CD4-positive, alpha-beta T cell treated with Interleukin-6 for 4 hours (primary cell): ENCODE measurements at places on chromosomes 7 and 10.

GRCh38 chr7:85341973-85342372 is 155.1 kb upstream of the SEMA3D start:
- DNase-seq, result no peak

DNA sequence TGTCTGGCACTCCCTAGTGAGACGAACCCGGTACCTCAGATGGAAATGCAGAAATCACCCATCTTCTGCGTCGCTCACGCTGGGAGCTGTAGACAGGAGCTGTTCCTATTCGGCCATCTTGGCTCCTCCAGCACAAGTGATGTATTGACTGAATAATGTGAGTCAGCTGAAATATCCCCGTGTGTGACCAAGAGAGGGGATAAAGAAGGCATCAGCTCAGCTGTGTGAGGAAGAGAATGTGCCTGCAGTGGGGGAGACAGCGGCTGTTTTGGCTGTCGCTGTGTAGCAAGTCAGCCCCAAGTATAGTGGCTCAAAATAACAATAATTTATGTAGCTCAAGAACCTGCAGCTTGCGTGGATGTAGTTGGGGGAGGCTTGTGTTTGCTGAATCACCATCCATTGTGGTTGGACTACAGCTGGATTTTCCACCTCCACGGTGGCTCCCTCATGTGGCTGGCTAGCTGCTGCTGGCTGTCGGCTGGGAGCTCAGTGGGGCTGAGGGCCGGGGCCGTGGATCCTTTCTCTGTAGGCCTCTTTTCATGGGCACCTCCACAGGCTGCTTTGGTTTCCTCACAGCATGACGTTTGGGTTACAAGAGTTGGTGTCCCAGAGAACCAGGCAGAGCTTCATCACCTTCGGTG is 434.5 kb downstream of the CCSER2 start:
- DNase-seq, result no peak

DNA sequence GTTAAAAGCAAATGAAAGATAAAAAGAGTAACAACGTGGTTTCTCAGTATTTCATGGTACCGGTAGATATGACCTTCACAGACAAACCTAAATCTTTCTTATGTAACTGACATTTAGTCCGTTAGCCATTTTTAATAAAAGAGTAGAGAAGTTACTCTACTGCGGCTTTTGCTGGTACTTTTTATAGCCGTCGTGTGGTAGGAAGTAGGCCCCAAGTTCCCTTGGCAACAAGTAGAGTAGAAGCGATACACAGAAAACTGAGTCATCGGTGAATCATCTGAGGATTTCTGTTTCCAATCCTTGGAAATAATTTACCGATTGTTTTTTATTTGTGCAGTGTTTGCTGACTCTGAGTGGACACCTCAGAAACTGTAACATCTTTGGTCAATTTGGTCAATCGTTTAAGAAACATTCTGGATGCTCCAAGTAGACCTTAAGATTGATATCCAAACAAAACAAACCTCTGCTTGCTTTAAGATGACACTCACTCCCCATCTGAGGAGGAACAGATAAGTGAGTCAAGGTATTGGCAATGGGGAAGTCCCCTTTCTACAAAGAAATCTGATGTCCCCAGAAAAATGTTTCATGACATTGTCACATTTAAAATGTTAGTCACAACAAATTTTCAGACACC is 63.9 kb upstream of the AHR start:
- DNase-seq, result peak; percentile 67

- DNase-seq, result no peak
Observed at GRCh38 chr10:44994752-44995530, 5.8 kb upstream of the ZNF22 start.

- no peak for DNase-seq
Observed at GRCh38 chr10:3932597-3933375, 147.8 kb upstream of the KLF6 start.

DNA sequence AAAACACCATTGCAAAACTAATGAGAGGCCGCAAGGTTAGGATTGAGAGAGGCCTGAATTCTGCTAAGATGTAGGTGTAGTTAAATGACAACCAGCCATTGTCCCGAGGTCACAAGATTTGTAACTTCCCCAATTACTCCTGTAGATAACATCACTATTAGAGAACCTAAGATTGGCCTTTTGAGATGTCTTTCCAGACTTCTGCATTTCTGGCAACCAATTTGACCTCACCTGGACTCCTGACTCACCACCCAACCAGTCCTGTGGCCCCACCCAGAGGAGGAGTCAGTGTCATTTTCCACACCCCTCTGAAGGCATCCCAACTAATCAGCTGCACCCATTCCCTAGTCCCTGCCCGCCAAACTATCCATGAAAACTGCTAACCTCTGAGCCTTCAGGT is 115.7 kb downstream of the PRKAG2 start:
- DNase-seq, result no peak

DNA sequence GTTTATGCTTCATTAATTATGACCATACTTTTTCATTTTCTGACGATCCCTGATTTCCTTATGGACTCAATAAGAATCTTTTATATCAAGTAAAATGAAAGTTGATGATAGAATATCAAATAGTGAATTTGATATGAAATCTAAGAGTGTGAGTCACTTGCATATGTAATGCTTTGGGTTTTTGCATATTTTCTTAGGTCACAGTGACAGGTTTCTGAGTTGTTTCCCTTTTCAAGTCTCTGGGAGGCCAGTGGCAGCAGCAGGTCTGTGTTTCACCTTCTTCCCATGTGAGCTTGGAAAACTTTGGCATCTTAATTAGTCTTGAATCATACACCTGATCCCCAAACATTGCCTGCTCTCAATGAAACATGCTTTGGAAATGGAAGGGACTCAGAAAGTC is 34.7 kb upstream of the GJD4 start:
- no peak for DNase-seq

DNA sequence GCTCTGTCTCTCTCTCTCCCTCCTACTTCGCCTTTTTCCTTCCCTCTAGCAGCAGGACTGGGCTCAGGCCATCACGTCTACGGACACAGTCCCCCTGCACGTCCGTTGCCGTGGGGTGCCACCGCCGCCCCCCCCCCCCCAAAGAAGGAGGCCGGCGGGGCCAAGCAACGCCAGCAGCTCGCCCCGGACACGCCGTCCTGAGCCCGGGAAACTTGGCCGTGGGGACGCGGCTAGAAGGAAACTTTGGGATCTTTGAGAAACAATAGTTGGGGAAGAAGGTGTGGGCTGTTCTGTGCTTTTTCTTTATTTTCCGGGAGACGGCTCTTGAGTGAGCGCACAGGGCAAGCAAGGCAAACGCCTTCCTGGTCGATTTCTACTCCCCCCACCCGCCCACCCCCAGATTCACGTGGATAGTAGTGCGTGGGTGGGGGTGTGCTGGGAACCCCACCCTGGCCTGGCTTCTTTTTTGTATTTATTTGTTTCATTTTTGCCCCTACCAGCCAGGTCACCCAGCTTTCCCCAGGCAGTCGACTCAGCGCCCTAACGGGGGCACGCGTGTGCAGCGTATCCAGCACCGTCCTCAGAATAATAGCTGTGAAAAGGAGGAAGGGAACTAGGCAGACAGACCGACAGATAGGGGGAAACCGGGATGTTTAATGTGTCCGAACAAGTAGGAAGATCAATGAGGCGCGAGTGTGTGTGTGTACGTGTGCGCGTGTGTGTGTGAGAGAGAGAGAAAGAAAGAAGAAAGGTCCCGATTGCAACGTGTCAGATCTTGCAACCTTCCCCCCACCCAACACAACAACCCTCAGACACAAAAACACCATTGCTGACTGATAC is 1.4 kb downstream of the MXI1 start:
- DNase-seq, result peak; percentile 60

DNA sequence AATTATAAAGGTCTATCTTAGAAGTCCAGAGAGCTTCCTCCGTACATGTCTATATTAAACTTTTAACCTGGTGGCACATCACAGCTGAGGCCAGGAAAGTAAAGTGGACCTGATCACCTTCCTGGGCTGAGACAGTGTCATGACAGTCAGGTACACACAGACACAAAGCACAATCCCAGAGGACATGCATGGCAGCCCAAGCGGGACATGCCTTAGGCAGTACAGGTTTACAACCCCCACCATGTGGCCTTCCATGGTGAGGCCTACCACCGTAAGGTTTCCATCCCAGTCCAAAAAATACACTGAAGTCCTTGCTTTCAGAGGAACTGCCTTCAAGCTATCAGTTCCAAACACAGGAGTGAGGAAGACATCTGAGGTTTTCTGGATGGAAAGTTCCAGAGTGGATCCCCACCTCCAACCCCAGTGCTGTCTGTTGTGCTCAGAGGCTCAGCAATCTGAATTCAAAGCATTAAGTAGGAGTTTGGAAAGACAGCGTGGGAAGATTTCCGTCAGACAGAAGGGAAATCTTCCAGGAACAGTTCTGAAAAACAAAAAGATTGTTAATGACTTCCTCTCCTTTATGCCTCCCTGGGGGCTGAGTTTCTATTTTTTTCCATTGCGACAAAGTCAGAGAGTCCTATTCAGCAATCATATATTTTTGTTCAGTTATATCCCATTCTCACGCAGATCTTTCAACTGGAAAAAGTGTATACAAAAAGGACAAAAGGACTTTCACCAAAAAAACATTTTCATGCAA is 20.1 kb downstream of the IFIT3 start:
- DNase-seq, result no peak

DNA sequence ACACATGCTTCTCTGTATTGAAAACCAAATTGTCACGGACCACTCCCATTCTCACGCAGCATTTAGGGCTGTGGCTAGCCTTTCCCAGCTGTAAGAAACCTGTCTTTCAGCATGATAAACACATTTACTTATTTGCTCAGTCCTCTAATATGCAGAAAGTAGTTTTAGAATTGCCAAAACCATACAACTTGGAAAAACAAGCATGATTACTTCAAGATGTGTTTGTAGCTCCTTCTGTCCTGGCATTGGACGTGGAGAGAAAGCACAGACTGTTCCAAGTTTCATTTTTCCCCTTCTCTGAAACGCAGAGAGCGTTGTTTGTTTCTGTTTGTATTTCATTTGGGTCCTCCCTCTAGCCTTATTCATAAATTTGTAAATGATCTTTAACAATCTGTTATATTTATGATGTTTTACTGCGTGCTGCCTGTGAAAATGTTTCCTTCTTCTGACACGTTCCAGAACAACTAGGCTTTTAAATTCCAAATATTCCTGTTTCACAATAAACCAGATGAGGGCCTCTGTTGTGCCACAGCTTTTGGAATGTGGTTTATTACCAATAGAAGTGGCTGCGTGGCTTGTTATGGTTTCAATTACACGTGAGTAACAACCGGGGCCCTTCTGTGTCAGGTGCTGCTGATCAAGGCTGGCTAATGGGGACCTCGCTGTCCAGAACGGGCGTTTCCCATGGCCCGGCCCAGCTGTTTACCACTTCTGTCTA is 26.1 kb downstream of the MNX1 start:
- DNase-seq, result no peak

DNA sequence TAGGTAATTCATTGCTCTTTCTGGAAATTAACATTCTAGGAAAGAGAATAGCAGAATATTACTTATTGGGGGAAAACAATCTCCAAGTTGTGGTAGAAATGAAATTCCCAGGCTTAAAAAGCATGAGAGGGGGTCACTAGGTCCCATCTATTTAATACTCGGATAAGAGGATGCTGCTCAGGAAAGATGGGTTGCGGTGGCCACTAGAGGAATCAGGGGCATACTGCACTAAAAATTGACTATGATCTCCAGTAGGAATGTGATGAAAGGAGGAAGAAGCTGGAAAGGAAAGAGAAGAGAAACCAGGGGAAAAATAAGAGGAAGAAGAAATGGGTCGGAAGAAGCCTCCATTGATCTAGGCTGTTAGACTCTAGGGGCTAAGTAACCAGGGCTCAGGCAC is 192.8 kb downstream of the GPAM start:
- DNase-seq, result no peak

DNA sequence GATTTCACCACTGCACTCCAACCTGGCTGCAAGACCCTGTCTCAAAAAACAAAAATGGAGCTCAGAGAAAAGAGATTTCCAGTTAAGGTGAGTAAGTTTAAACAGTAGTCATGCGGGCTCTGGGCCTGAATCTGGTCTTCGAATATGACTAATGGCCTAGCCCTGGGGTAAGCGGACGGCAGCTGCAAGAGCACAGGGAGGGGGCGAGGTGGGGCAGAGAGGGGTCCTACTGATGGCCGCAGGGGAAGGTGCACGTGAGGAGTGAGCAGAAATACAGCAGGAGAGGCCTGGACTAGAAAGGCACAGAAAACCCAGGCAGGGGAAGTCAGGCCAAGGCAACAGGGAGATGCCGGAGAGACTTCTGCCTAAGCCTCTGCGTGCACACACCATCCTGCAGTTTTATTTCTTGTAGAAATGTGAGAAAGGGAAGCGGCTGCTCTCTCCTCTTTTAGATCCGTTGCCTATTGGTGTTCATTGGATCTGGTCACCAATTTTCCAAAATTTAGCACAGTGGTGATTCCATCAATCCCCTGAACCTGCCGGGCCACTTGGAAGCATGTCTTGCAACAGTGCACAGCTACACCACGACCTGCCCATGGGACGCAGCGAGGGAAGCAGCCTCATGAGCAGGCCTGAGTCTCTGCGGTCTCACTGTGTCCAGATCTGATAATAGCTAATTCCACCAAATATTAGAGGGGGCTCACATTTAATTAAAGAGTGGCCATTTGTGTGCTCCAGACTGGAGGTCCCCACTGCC is 139.0 kb downstream of the PAXIP1 start:
- DNase-seq, result no peak

GRCh38 chr10:80501913-80502521 is 35.7 kb upstream of the SH2D4B start:
- peak; percentile 1 for DNase-seq

GRCh38 chr10:7354330-7355047 is 56.3 kb downstream of the SFMBT2 start:
- peak; percentile 21 for DNase-seq

- DNase-seq, result no peak
Observed at GRCh38 chr10:97228130-97228774, 42.5 kb upstream of the SLIT1 start.

DNA sequence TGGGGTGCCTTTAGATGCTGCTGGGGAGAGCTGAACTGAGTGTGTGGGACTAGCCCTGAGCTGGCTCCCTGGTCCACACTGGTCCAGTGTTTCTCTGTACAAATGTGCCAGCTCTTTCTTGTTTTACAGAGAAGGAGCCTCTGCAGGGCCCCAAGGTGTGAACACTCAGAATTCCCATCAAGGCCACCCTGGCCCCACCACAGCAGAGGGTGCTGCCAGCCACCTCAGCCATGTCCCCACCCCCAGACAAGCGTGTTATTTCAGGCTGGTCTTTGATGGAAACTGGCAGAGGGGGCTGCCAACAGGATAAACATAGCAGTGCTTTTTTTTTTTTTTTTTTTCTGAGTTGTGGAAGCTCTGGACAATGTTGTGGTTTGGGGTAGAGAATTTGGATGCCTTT is 68.5 kb upstream of the LRRC18 start:
- DNase-seq, result no peak
